ENCODE measurements at places on chromosomes 6 and 20. TPM values are rescaled to one million over a fixed set of nuclear protein-coding genes. Genes with fewer than 3 reads are reported as not detected.
A peak's percentile ranks its signal among the peaks of the same experiment; 100 is the strongest.

The SLC17A1 gene
- not detected for total RNA-seq

The RIPOR2 gene
- total RNA-seq: 13.5 TPM

GRCh38 chr20:59613861-59614260 lies 9.5 kb downstream of the PHACTR3 start:
- DNase-seq: no peak

The THBS2 gene
- 33.5 TPM for total RNA-seq

The FAM217A gene
- not detected for total RNA-seq

GRCh38 chr6:97882755-97883154 lies 599.7 kb upstream of the MMS22L start:
- no peak for DNase-seq

The NKAPL gene
- total RNA-seq: 0.41 TPM

The TMEM200A gene
- 10.4 TPM for total RNA-seq

- no peak for DNase-seq
Measured at GRCh38 chr6:97427648-97428047, 144.6 kb upstream of the MMS22L start.

DNA sequence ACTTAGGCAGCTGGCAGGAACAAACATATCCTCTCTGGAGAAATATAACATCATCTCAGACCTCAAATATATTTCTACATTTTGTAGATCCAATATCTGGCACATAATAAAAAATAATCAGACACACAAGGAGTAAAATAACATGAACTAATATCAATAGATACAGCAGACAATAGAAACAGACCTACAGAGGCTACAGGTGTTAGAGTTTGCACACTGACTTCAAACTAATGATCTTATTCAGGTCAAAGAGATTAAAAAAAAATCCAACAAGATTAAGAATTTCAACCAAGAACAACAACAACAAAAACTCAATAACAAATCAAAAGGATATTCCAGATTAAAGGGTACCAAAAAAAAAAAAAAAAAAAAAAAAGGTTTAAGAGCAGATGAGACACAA lies 13.9 kb upstream of the CDYL start:
- DNase-seq: no peak

The TAAR9 gene
- not detected for total RNA-seq

- DNase-seq: no peak
Measured at GRCh38 chr6:5095236-5095635, 10.1 kb downstream of the PPP1R3G start.

GRCh38 chr6:79964607-79965081 lies 17.3 kb upstream of the ELOVL4 start:
- no peak for DNase-seq

GRCh38 chr6:157525292-157525889 lies 144.4 kb downstream of the ZDHHC14 start:
- no peak for DNase-seq

DNA sequence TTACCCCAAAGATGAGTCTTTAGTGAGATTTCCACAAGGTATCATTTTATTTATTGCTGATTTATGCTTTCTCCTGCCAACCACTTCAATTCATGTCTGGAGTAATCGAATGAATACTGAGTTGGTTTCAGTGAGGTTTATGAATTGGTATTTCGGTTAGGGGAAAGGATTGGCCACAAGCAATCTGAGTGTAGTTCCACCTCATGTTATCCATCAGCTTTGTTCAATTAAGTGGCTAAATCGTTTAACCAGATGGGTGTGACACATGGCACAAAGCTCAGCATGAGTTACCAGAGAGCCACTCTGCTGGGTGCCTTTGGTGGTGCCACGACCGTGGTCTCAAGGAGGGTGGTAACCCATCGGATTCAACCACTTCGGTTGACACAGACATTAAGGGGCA lies 148.2 kb downstream of the FNDC1 start:
- DNase-seq: no peak

DNA sequence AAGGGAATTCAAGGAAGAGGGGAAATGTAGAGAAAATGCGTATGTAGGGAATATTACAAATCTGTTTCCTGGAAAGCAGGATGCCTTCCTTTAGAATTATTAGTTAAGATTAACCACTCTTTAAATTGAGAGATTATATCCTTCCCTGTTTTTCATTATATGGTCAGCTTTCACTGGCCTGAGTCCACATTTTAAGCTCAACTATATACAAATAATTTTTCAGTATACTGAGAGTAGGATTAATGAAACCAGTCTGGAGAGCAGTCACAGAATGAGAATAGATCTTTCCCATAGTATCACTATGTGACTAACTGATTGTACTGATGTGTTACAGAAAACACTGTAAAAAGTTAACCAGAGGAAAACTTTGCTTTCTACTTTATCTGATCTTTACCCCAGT lies 306.3 kb downstream of the LAMA2 start:
- no peak for DNase-seq

The PCNA gene
- total RNA-seq: 239 TPM

The SMOC2 gene
- 3.9 TPM for total RNA-seq

DNA sequence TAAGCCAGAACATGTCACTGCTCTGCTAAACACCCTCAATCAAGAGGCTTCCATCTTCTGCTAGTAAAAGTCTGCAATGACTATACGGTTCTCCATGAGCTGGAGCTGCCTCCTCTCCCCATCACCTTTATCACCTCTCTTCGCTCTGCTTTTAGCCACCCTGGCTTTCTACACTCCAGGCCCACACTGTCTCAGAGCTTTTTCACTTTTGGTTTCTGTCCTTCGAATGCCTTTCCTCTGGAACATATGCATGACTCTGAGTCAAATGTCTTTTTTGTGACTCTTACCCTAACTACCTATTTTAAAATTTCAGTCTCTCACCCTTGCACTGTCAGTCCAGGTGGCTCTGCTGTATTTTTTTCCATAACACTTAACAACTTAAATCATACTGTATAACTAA lies 525.4 kb upstream of the RNF217 start:
- no peak for DNase-seq

GRCh38 chr20:58473453-58474425 lies 41.5 kb downstream of the APCDD1L start:
- no peak for DNase-seq

The MUC22 gene
- not detected for total RNA-seq

The HAO1 gene
- 0.09 TPM for total RNA-seq

The FAM209B gene
- total RNA-seq: 0.64 TPM

GRCh38 chr6:132247381-132248159 lies 153.7 kb downstream of the MOXD1 start:
- DNase-seq: no peak

GRCh38 chr6:169501128-169501527 lies 200.7 kb downstream of the WDR27 start:
- DNase-seq: no peak

- no peak for DNase-seq
Measured at GRCh38 chr6:34412643-34413214, 13.1 kb downstream of the RPS10 start.

The ACSS1 gene
- 1.5 TPM for total RNA-seq

DNA sequence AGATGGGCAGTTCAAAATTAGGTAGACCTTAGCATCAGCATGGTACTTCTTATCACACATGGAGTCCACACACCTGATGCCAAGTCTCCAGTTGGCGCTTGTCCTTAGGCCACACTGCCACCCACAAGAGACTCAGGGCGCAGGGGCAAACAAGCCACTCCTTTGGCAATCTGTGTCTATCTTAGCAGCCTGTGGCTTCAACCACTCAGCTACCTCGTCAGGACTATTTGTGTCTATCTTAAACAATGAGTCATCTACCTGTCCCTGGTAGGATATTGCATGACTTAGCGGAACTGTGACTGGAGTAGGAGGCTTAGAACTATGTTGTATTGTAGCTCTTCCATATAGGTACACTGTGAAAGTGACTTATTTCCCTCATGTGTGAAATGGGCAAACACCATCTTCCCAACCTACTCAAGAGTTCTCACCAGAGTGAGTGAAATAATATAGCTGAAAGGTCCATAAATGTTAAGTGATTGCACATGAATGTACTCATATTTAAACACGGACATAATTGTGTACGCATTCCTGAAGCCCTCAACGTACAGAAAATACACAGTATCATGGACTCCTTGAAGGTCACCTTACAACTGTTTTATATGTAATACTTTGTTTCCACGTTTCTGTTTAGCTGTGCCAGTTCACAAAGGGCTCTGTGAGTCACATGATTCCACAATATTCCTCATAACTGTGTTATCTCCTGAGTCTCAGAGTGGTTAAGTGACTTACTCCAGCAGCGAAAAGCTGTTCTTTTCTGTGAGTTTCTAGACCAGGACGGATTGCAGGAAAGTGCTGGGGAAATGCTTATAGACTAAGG lies 1.6 kb downstream of the TRIM27 start:
- no peak for DNase-seq

The COL21A1 gene
- total RNA-seq: 4.4 TPM

The STX11 gene
- 0.30 TPM for total RNA-seq

DNA sequence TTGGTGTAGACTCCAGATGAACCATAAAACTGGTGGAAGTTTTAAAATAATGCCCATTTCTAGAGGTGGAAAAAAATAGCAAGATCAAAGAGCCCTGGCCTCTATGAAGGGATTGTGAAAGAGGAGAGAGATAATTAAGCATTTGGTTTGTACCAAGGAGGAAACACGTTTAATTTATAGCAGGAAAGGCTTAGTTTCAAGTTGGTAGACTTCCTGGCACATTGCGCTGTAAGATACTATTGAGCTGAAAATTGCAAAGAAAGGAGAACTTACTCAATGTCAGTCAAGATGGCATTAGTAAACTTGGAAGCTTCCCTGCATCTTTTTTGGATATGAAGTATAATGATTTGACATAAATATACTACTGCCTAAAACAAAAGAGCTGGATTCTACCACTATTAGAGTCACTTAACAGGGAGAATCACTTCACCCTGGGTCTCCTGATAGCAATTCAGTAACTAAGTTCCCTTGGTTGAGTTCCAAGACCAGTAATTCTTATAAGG lies 24.4 kb downstream of the MARCKS start:
- no peak for DNase-seq

DNA sequence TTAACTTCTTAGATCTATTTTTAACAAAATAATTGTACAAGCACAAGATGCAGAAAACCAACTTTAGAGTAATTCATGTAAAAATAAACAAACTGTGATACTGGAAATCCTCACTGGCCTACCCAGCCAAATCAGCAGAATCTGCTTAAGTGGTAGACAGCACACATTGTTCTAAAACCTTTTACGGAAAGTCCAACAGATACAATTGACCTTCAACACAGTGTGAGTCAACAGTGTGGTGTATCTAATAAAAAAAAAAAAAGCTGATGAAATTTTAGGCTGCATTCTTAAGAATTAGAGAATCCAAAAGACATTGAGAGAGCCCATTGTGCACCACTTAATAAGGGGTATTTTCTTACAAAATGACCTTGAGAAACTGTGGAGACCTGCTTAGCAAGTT lies 174.5 kb downstream of the COL21A1 start:
- no peak for DNase-seq

The TINAG gene
- total RNA-seq: not detected

GRCh38 chr6:15879371-15880261 lies 216.8 kb upstream of the DTNBP1 start:
- DNase-seq: no peak

DNA sequence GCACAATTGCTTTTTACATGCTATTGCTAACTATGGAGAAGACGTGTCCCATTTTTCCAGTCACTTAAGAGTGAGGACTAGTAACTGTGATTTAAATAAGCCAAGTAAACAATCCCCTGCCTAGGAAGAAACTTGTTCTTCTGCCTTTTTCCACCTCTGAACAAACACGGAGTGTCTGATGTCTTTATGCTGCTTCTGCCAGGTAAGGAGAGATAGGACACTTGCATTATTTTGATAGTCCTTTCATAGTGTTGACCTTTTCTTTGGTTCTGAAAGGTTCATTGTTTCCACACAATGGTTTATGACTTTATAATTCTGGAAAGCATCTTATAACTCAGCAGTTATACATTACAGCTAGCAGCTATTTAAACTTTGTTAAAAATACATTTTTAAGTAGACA lies 8.4 kb downstream of the LRP11 start:
- DNase-seq: no peak

DNA sequence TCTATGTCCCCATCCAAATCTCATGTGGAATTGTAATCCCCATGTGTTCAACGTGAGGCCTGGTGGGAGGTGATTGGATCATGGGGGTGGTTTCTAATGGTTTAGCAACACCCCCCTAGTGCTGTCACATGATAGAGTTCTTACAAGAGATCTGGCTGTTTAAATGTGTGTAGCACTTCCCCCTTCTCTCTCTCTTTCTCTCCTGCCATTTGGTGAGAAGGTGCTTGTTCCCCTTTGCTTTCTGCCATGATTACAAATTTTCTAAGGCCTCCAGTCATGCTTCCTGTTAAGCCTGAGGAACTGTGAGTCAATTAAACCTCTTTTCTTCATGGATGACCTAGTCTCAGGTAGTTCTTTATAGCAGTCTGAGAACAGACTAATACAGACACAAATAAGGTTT lies 165.4 kb downstream of the OGFRL1 start:
- no peak for DNase-seq

DNA sequence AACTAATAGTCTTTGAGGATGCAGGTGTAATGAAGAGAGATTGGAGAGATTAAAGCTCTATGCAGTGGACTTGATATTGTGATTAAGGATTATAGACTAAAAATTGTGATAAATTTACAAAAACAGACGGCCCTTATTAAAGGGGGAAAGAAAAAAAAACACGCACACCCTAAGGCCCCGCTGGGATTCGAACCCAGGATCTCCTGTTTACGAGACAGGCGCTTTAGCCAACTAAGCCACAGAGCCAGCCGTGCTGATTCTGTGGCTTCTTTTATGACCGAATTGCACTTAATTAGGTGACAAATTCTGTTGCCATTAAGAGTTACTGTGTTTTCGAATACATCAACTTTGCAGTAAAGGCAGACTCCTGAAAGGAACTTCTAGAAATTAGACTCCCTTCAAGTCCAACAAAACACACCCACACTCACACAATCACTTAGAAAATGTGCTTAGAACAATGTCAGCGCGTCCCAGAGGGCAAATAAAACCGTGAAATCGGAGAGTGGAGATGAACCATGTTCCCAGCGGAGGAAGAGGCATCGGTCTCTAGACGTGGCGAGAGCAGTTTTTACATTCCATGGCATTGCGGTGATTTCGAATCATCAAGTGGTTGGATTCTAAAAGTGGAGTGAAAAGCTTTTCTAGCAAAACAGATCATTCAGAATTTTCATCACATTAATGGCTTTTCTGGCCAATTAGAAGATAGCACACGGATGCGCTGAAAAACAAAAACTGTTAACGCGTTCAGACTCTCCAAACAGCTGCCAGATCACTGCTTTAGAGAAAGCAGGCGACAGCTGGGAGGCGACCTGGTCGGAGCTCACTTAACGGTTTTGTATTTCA lies 122.6 kb downstream of the GPX5 start:
- peak; percentile 75 for DNase-seq

DNA sequence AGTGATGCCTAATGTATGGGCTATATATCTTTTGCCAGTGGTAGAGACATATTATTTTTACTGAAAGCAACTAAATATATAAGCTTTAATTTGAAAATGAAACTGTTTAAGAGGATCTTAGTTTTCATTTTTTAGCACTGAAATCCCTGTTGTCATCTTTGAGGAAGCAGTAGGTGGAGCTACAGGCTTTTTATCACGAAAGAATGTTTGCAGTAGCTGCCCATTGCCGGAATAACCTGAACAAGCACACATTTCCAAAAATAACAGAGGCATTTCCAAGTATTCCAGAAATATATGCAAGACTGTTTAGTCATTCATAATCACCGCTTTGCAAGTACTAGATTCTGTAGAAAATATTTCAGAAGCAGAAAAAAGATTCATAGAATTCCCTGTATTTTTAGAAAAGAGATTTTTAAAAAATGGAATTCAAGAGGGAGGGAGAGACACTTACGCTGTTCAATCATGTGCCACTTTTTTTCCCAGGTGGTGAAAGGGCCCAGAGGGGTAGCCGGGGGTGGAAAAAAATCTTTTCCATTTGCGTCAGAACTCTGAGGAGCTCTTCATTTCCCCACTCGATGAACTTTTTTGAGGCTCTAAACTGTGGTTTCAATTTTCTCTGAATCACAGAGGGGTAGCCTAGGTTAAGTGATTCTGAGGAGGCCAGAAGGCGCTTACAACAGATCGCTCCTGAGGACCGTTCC lies 142.5 kb upstream of the FERMT1 start:
- no peak for DNase-seq

Data from WTC11 (cell line).